Fibroblast of skin of back (primary cell): ENCODE measurements at places on chromosomes 1 and 21.

GRCh38 chr1:200436436-200436835 lies 26.6 kb upstream of the ZNF281 start:
- peak; percentile 49 for DNase-seq

DNA sequence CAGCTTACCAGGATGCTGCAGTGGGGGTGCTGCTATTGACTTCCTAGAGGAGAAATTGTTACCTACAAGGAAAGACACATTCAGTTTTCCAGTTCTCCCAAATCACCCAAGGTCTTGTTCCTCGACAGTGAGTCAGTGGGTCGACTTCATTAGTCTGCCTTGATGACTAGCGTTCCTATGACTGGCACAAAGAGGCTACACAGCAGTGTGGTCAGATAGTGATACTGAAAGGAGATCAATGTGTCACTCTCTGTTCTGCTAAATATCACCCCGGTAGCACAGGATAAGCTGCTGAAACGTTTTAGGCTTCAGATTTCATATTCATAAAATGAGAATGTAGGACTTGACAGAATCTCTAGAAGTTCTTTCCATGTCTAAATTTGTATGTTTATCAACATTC lies 357.4 kb downstream of the LMX1A start:
- DNase-seq: no peak

DNA sequence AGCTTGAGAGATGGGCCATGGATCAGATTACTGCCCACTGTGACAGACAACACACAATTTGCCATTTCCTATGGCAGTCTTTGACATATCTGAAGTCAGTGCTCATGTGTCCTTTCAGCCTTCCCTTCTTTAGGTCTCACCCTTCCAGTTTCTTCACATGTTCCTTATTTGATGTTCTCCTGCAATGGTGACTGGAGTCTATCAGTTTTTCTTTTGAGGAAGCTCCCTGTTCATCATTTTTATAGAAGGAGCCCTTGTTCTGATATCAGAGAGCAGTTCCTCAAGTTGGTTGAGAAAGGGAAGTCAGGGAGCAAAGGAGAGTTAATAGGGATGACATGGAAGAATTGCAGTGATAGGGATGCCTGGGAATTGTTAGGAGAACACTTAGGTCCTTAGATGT lies 42.2 kb downstream of the DISC1 start:
- DNase-seq: no peak

GRCh38 chr1:109629372-109630030 lies 9.9 kb downstream of the AMPD2 start:
- DNase-seq: no peak

GRCh38 chr1:171753685-171754352 lies 12.0 kb upstream of the VAMP4 start:
- DNase-seq: no peak

DNA sequence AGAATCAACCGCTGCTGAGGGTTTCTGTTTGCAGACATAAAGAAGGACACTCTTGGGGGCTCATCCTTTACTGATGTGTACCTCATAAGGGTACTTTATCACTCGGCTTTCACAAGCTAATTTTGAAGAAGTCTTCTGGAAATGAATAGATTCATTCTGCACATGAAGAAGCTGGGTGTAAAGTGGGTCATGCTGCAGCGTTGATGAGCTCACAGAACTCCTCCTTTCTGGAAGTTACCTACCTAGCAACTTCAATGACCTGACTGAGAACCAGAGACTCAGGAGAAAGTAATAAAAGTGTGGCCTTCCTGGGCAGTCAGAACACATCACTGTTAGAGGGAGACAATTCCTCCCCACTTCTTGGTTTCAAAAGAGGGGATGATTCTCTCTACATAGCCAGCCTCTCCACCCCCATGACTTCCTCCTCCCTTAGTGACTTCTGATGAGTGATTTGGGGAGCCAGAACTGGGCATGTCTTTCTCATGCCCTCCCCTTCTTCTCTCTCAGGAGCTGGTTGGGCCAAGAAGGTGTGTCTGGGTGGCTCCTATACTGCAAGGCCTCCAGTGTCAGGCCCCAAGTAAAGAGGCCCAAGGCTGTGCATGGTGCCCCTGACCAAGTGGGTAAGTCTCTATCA lies 27.0 kb downstream of the PCNX2 start:
- DNase-seq: no peak

- no peak for DNase-seq
Measured at GRCh38 chr1:117495068-117495467, 110.8 kb upstream of the TENT5C start.

DNA sequence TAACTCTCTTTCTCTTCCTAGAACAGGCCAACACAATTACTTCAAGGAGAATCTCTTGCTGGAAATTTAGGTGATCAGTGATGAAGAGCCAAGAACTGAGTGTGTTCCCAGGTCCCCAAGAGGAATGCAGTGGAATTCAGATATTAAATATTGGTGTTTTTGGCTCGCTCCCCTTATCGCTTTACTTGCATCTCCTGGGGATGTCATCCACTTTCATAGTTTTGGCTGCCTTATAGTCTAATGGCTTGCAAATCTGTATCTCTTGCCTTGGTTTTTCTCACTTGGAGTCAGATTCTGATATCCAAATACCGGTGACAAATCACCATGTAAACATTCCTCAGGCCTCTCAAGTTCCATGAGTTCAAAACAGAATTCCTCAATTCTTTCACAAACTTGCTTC lies 151.0 kb upstream of the C1orf87 start:
- peak; percentile 15 for DNase-seq

- no peak for DNase-seq
Measured at GRCh38 chr21:42645211-42646075, 8.0 kb upstream of the PDE9A start.

DNA sequence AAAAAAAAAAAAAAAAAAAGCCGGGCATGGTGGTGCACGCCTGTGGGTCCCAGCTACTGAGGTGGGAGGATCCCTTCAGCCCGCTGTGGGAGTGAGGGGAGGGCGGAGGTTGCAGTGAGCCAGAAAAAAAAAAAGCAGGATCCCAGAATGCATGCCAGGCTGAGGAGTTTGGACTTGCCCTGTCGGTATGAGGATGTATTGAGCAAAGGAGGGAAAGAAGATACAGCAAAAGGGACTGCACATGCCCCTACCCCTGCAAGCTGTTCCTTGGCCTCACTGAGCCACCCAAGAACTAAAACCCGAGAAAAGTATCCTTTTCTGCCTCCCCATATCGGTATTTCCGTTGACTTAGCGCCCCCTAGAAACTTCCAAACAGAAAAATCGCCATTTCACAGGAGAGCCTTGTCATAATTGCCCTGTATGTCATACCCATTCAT lies 1.3 kb upstream of the GPATCH4 start:
- DNase-seq: peak; percentile 30

- no peak for DNase-seq
Measured at GRCh38 chr1:40312238-40313205, 4.6 kb downstream of the COL9A2 start.

DNA sequence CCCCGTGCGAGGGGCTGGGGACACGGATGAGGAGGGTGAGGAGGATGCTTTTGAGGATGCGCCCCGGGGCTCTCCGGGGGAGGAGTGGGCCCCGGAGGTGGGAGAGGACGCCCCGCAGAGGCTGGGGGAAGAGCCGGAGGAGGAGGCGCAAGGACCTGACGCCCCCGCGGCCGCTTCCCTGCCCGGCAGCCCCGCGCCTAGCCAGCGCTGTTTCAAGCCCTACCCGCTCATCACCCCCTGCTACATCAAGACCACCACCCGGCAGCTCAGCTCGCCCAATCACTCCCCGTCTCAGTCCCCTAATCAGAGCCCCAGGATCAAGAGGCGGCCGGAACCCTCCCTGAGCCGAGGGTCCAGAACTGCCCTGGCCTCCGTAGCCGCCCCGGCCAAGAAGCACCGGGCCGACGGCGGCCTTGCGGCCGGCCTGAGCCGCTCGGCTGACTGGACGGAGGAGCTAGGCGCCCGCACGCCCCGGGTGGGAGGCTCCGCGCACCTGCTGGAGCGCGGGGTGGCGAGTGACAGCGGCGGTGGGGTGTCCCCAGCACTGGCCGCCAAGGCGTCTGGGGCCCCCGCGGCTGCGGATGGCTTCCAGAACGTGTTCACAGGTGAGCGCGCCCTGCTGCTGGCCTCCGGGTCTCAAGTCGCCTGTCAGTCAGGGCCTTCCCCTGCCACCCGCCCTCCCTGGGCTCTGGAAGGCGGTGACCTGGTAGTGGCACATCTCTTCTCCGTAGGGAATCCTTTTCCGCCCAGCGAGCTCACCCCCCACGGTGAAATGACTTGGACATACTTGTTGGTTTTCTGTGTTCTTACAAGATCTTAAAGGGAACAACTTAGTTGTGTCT lies 1.7 kb downstream of the FMN2 start:
- DNase-seq: peak; percentile 78

DNA sequence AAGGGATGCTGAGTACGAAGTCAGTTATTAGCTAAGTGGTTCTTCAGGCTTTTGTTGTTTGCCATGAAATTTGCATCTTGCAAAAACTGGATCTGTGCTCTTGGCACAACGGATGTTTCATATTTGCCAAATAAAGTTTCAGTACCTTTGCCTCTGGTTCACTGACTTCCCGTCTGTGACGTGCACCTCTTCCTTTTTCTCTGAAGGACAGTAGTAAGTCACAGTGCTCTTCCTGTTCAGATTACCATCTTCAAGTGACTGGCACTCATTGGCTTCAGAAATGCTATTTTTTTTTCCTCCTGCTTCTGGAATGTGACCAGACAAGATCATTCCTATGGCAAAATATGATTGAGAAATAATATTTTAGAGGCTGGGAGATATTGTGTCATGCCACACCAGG lies 75.9 kb upstream of the GREM2 start:
- DNase-seq: no peak

- DNase-seq: no peak
Measured at GRCh38 chr1:243609698-243610097, 240.3 kb downstream of the AKT3 start.

- peak; percentile 24 for DNase-seq
Measured at GRCh38 chr1:56803561-56804156, 15.5 kb downstream of the FYB2 start.

DNA sequence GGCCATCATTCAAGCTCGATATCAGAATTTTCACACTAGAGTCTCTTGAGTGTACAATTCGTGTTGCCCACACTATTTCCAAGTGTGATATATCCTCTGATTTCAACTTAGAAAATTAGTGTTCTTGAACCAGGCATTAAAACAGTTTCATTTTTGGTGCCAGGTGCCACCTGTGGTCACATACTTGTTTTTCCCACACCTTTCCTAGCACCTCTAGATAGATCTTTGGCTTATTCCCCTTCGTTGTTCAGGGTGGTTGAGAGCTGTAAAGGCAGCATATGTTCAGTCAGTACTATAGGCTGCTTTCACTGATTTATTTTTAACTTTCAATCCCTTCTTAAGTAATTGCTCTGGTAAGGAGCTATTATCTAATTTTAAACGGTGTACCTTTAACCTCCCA lies 131.1 kb downstream of the NEK7 start:
- DNase-seq: no peak

DNA sequence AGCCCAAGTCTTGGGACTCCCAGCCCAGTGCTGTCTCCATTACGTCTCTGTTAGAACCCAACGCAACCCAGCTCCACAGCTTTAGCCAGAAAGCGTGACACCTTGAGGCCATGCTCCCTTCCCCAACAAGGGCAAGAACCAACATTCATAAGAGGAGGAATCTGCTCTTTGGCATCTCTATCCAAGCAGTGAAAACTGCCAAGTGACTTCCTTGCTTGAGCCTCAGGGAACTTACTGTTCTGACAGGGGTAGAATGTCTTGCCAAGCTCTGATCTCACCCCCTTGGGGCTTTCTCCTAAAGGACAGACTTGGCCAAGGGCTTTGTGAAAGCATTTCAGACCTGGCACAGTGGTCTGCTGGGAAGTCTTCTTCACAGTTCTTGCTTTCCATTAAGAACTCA lies 56.6 kb downstream of the SYT6 start:
- DNase-seq: no peak

- no peak for DNase-seq
Measured at GRCh38 chr1:183069562-183070216, 46.5 kb downstream of the LAMC1 start.

- peak; percentile 82 for DNase-seq
Measured at GRCh38 chr1:91583326-91583755, 82.7 kb downstream of the CDC7 start.

GRCh38 chr1:206541236-206541833 lies 34.0 kb downstream of the RASSF5 start:
- no peak for DNase-seq

GRCh38 chr1:112701227-112702066 lies 5.5 kb downstream of the RHOC start:
- no peak for DNase-seq

GRCh38 chr1:246187834-246188372 lies 319.2 kb downstream of the SMYD3 start:
- DNase-seq: no peak

GRCh38 chr1:181863736-181864135 lies 197.8 kb downstream of the ZNF648 start:
- no peak for DNase-seq

DNA sequence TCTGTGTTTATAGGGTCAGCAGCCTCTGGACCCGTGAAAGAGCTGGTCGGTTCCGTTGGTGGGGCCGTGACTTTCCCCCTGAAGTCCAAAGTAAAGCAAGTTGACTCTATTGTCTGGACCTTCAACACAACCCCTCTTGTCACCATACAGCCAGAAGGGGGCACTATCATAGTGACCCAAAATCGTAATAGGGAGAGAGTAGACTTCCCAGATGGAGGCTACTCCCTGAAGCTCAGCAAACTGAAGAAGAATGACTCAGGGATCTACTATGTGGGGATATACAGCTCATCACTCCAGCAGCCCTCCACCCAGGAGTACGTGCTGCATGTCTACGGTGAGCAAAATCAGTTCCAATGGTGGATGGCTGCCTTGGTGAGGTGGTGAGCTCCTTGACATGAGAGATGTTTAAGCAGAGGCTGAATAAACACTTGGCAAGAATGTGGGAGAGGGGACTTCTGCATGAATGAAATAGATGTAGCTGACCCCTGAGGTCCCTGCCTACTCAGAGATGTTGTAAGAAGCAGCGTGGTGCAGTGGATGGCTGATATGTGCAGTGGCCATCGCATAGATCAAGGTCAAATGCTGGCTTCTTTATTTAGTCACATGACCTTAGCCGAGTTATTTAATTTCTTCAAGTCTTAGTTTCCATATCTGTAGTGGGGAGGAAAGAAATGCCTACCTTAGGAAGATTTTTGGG lies 9.3 kb downstream of the SLAMF7 start:
- peak; percentile 30 for DNase-seq

DNA sequence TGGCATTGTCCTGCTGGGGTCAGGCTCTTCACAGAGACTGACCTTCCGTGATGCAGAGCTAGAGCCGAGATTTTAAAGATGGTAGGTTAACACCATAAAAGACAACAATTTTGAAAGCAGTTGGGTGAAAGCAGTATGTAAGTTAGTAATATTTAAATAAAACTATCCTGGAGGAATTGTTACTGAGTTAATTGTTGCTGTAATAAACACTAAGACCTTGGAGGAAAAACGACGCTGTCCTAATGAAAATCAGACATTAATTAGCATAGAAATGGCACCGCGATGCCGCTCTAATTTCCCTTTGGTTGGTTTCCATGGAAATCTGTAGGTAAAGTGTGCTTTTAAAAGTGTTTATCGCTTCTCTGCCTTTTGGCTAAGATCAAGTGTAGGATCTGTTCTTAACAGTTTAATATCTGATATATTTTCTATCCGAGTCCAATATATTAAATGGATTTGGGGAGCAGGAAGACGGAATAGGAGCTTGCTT lies 745 bp upstream of the ANP32E start:
- no peak for DNase-seq
